ENCODE measurements at places on chromosomes 11 and 22.

- DNase-seq: no peak
Measured at GRCh38 chr11:18027475-18027874, 14.6 kb upstream of the SERGEF start.

GRCh38 chr11:4118107-4118506 lies 23.5 kb downstream of the RRM1 start:
- no peak for DNase-seq

DNA sequence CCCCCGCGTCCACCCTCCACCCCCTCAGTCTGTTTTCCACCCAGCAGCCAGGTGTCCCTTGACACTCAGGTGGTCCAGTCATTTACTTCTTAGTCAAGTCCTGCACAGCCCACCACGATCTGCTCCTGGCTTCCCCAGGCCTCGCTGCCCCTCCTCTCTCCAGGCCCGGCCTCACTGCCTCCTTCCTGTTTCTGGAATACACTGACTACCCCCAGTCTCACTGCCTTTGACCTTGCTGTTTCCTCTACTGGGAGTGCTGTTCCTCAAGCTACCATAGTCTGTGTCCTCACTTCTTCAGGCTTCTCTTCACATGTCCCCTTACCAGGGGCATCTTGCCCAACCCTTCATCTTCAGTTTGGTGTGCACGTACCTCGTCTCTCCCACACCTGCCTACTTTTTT lies 7.4 kb downstream of the MCM5 start:
- no peak for DNase-seq

GRCh38 chr11:75760710-75761493 lies 7.7 kb upstream of the DGAT2 start:
- DNase-seq: no peak

DNA sequence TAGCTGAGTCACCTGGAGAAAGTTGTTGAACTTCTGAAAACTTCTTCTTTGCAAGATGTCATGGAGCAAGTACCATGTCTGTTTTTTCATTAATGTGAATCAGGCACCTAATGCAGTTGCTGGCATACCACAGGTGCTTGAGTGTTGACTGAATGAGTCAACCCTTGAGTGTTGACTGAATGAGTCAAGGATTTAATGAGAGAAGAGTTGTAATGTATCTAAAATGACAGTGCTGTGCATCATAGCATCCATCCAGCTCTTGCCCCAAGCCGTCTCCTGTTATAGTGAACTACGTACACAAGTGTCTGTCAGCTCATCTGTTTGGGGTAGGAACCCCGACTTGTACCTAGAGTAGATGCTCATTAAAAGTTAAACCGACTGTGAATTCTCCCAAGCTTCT lies 93.1 kb downstream of the CWC15 start:
- DNase-seq: no peak

GRCh38 chr11:33063326-33063881 lies 24.0 kb downstream of the TCP11L1 start:
- DNase-seq: no peak

DNA sequence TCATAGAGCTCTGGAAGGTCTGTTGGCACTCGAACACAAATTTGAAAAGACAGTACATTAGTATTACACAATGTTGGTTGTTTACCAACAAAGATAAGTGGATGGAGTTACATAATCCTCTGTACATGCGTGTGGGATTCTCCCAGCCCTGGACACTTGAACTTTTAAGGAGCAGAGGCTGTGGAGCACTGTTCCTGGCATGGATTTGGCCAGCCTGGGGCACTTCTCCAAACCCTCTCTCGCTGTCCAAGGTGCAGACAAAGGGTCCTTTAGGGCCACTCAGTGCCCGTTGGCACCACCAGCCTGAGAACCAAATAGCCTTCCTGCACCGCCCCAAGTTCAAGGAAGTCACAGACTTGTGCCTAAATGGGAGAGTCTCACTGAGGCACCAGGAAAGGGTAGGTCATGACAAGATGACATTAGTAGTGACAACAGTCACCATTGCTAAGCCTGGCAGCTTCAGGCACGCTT lies 1.6 kb upstream of the ANO1 start:
- DNase-seq: no peak

GRCh38 chr22:45324311-45324711 lies 14.6 kb downstream of the FAM118A start:
- DNase-seq: no peak

DNA sequence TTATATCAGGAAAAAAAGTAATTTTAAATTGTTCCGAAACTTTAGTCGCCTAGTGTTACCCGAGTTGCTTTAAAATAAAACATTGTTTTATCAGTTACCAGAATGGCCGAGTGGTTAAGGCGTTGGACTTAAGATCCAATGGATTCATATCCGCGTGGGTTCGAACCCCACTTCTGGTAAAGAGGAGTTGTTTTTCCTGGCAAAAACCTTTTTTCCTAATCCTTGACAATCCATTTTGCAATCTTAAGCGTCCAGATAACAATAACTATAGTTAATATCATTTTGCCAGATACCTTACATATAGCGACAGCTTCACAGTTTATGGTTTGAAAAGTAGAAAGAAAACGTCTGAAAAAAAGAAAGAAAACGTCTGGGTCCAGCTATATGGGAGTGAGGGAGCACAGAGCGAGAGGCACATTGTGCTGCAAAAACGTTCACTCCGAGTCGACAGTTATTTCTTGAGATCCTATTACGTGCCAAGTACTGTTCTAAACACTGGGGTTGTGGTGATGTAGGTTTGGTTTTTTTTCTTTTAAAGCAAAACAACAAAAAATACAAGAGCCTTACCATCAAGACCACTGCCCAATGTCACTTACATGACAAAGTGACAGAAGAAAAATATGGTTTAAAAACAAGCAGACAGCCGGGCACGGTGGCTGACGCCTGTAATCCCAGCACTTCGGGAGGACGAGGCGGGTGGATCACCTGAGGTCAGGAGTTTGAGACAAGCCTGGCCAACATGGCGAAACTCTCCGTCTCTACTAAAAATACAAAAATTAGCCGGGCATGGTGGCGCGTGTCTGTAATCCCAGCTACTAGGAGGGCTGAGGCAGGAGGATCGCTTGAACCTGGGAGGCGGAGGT lies 40.6 kb downstream of the OR4D9 start:
- DNase-seq: no peak

DNA sequence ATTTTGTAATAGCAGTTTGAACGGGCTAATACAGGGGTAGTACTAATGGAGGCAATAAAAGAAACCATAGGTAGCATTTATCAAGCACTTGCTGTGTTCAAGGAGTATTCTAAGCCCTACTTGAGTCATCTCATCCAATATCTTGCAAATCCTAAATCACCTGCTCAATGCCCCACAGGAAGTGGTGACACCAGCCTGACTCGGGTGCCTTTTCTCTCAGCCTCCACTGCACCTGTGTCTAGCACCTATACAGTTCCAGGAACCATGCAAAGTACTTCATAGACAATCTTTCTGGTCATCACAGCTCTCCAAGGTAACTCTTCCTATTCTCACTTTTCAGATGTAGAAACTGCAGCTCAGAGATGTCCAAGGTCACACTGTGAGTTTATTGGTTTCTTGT lies 98.0 kb downstream of the PRR5L start:
- DNase-seq: no peak

DNA sequence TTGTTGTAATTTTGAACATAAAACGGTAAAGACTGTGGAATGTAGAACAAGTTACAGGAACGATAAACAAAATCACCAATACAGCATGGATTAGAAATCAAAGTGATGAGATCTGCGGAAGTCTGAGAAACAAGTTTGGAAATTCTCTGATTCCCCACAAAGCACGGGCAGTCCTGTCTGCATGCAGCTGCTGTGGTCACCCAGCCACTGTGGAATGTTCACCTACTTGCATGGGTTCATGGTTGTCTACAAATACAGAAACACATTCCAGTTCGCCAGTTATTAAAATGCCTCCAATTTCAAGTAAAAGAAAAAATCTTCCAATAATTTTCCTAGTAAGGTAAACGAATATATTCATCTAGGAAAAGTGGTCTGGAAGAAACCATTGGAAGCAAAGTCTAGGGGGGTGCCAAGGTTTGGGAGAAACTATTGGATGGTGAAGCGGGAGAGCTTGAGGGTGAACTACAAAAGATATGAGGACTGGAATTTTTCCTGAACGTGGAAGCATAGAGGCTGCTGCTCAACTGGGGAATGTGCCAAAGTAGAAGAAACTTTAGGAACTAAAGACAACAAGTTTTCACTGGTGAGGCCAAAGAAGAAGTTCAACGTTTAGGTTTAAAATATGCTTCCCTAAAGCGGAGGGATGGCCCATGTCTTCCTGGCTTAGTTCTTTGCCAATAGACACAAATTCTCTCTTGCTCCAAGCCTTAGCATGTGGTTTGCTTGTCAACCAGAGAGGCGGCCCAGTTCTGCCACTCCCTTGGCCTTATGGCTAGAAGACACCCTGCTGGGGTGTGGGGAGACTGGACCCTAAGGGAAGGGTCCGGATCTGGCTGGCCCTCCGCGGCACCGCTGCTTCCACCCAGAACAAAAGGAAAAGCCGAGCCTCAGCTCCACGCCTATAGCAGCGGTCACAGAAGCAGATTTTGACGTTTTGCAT lies 70.2 kb downstream of the CTTN start:
- DNase-seq: no peak

DNA sequence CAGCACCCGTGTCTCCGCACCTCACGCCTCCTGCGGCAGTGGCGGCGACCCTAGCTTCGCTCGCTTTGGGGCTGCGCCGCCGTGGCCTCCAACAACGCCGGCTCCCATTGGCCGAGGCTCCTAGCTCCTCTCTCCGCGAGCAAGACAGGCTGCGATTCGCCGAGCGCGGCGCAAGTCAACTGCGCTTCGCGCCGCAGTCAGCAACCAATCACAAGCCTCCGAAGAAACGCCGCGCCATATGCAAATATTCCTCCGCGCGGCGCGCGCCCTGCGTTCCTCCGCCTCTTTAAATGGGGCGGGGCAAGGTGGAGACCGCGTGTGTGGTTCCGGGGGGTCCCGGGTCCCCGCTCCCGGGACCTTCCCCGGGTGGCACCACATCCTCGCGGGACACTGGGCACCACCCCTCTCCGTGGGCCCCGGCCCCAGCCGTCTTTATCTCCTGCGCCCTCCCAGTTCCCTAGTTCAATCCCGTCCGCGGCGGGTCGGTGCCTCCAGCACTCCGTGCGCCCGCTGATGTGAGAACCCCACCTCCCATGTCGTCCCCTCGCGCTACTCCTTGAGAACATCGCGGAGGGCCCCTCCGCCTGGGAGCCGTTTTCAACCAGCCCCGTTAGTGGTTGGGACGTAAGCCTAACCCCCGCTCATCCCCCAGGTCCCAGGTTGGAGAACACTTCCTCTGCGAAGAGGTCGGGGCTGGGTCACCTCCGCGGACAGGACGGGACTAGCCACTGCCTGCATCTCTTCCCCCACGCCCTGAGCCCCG lies at the start of gene NAP1L4:
NAP1L4 (minus strand) TSS at position 96 of the 763 bp plus-strand sequence. CDS start 13,109 bp downstream, outside the sequence.
- DNase-seq: peak; percentile 94

Measured in progenitor cell of endocrine pancreas (in vitro differentiated cells).